Pancreas (tissue), 10 donors: ENCODE measurements at places on chromosomes 1 and 21. TPM values are rescaled to one million over a fixed set of nuclear protein-coding genes. Genes with fewer than 3 reads are reported as not detected.

- H3K27ac ChIP-seq, result no peak overlapping the region
- H3K4me1 ChIP-seq, result no peaks in the 10 kb centered on the region
- H3K4me3 ChIP-seq, result no peak overlapping the region
- no peaks in the 10 kb centered on the region for H3K27me3 ChIP-seq
- H3K36me3 ChIP-seq, result no peaks in the 10 kb centered on the region
Observed at GRCh38 chr1:65630855-65631254, 161.8 kb upstream of the PDE4B start.

- no peaks in the 10 kb centered on the region for H3K36me3 ChIP-seq
- no peak overlapping the region for H3K4me3 ChIP-seq
- H3K4me1 ChIP-seq, result no peaks in the 10 kb centered on the region
Observed at GRCh38 chr1:121414905-121415304, 230.1 kb downstream of the SRGAP2C start.

DNA sequence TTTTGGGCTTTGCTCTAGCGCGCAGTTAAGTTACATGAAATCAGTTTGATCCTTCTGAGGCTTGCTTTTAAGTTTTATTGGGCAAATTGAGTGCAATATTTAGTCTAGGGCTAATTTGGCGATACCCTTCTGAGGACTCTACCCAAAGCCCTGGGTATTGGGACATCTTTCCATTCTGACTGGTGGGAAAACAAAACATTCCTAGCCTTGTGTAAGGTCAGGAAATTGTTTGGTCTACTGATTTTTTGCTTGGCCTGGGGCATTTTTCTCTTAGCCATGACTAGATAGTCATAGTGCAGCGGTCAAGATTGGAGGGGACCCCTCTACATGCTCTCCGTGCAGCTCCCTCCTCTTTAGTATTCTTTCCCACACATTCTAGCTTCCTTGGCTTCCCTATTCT, 189.6 kb upstream of the PTGFR start:
- no peaks in the 10 kb centered on the region for H3K36me3 ChIP-seq
- H3K27me3 ChIP-seq, result no peaks in the 10 kb centered on the region
- H3K27ac ChIP-seq, result no peak overlapping the region
- DNase-seq, result no peak
- H3K4me3 ChIP-seq, result no peak overlapping the region

GRCh38 chr1:77725706-77726105, 33.9 kb downstream of the USP33 start:
- H3K4me1 ChIP-seq, result no peaks in the 10 kb centered on the region
- no peak overlapping the region for H3K27ac ChIP-seq
- H3K36me3 ChIP-seq, result peaks cover 60% of the 10 kb centered on the region
- H3K27me3 ChIP-seq, result no peaks in the 10 kb centered on the region

- H3K4me1 ChIP-seq, result peaks cover 5% of the 10 kb centered on the region
- no peak for DNase-seq
- H3K27me3 ChIP-seq, result no peaks in the 10 kb centered on the region
- H3K27ac ChIP-seq, result peak overlapping the region; percentile 10
Observed at GRCh38 chr1:3771108-3772026, 1.2 kb upstream of the SMIM1 start.

DNA sequence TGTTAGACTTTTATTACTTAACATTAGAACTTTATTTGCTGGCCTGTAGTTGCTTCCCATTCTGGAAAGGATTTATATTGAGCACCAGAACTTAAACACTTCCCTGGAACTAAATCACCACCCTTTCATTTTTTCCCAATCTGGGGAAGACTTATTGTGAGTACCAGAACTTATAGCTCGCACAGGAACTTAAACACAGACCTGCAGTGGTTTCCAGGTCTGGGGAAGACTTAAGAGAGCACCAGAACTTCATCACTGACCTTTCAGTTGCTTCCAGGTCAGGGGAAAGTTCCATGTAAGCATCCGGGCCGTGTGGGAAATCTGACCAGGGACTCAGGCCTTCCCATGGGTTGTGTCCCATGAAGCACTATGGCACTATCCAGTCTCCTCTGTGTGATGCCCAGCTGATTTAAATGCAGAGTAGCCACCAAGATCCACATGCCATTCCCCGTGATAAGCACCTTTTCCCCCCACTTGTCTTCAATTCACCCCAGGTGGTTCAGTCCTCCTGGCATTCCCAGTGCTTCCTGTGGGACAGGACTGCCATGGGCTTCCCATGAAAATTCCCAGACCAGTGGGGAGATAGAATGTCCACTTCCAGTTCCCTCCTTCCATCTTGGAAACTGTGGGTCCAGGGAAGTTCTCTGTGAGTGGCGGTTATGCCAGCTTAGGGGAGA, 48.9 kb downstream of the C4BPA start:
- no peaks in the 10 kb centered on the region for H3K27me3 ChIP-seq
- H3K27ac ChIP-seq, result no peak overlapping the region
- H3K4me1 ChIP-seq, result no peaks in the 10 kb centered on the region
- DNase-seq, result no peak
- H3K36me3 ChIP-seq, result no peaks in the 10 kb centered on the region

- peaks cover 14% of the 10 kb centered on the region for H3K4me1 ChIP-seq
- no peak for DNase-seq
Observed at GRCh38 chr21:36765229-36765628, 66.3 kb downstream of the SIM2 start.

DNA sequence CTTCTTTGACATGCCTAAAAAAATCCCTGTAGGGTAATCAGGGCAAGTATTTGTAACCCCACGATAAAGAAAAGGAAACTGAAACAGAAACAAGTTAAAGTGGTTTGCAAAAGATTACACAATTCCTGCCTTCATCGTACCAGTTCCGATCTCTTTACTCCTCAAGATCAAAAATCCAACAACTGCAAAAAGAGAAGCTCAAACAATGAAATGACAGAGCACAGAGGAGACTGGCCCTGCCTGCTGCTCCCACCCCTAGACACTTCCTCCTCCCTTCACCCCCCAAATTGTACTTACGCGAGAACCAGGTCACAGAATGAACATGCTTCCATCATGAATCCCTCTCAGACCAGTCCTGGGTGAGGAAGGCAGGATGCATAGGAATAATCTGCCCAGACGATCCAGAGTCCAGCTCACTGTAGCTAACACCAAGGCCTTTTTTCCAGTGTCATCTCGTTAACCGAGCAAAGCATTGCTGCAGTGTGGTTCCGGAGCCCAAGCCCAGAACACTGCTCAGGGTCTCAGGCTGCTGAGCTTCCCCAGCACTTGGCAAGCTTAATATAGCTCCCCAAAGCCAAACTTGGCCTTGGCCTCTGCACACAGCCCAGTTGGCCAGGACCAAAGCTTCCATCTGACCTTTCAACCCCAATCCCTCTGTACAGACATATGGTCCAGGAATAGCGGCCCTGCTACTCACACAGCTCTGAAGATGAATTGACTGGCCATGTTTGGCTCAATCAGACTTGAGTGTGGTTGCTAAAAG, 20.3 kb downstream of the RXRG start:
- no peaks in the 10 kb centered on the region for H3K36me3 ChIP-seq
- no peak for DNase-seq
- no peaks in the 10 kb centered on the region for H3K4me1 ChIP-seq
- no peak overlapping the region for H3K27ac ChIP-seq

Gene PHACTR4
- 14.7 TPM for total RNA-seq

Gene ZNF593OS
- total RNA-seq, result not detected

Gene CR1L
- total RNA-seq, result not detected

Gene CFHR1
- total RNA-seq, result not detected

Gene BCL10
- 7.5 TPM for total RNA-seq

Gene CFAP141
- not detected for total RNA-seq

Gene SPRR3
- not detected for total RNA-seq

Gene CYP4A11
- total RNA-seq, result 0.41 TPM
